B cell (primary cell): ENCODE measurements at places on chromosomes 2 and 18. TPM values are rescaled to one million over a fixed set of nuclear protein-coding genes. Genes with fewer than 3 reads are reported as not detected.
A peak's percentile ranks its signal among the peaks of the same experiment; 100 is the strongest.

Gene PRADC1
- 2.3 and 4.2 TPM in 2 replicates for total RNA-seq

Gene UGT1A4
- not detected in 2 replicates for total RNA-seq

Gene LDLRAD4
- total RNA-seq, result 35.7 and 36.3 TPM in 2 replicates

Gene TTLL4
- 30.6 and 33.8 TPM in 2 replicates for total RNA-seq

Gene NEU2
- not detected in 2 replicates for total RNA-seq

Gene CNNM3
- total RNA-seq, result 52.1 and 54.7 TPM in 2 replicates

Gene ADD2
- 21.7 and 22.3 TPM in 2 replicates for total RNA-seq

Gene PLGLB2
- 6.1 and 6.5 TPM in 2 replicates for total RNA-seq

DNA sequence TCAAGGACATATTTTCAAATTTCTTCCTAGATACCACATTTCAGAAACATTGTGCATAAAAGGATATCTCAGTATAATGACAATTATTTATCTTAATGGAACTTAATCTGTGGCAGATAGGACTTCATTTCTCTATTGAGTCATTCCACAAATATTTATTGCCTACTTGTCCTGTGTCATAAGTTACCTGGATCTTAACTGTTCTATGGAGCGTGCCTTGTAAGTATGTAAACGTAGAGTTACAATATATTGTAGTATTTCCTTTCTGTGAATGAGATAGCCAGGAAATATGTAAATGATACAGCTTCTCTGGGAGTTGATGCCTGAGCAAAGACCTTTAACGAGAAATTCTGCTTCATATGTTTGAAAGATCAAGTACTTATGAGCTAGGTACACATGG, 2.5 kb downstream of the AGFG1 start:
- H3K4me1 ChIP-seq, result peaks cover 19% of the 10 kb centered on the region
- H3K27me3 ChIP-seq, result no peaks in the 10 kb centered on the region
- no peak for DNase-seq
- no peak overlapping the region for H3K4me3 ChIP-seq
- H3K27ac ChIP-seq, result peak overlapping the region; percentile 42

DNA sequence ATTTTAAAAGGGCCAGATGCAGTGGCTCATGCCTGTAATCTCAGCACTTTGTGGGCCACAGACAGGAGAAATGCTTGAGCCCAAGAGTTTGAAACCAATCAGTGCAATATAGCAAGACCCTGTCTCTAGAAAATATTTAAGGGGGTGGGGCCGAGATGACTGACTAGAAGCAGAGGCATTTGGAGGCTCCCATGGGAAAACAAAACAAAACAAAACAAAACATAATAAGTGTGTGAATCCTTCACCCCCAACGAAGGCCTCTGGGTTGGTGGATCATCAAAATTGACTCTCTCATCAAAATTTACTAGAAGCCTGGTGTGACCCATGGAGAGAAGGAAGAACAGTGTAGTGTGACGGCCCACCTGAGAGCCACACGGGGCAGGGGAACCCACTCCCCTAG, 560.9 kb downstream of the LRP1B start:
- H3K4me1 ChIP-seq, result no peaks in the 10 kb centered on the region
- H3K36me3 ChIP-seq, result no peaks in the 10 kb centered on the region
- no peaks in the 10 kb centered on the region for H3K27me3 ChIP-seq
- H3K4me3 ChIP-seq, result no peak overlapping the region

DNA sequence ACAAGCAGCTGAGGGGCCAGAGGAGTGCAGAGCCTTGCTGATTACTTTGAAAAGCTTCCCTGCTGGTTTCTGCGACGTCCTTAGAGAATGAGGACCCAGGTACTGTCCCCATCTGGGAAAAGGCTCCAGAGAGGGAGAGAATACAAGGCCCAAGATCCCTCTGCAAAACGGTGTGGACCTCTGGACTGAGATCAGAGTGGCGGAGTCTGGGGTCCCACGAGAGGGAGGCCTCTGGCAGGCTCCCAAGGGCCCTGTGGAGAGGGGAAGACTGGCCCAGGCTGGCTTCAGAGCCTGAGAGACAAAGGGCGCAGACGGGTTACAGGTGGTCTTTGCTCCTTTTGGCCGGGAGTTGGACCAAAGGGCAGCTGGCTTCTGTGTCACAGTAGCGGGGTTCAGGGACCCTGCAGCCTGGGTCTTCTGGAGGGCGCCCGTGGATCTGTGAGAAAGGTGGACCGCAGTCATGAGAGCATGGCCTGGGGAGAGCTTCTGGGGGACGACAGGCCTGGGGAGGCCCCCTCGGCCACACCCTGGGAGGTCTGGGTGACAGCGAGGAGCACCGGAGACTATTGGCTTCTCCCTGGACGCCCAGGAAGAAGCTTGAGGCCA, 805 bp downstream of the SNORC start:
- H3K4me1 ChIP-seq, result peaks cover 15% of the 10 kb centered on the region
- no peak overlapping the region for H3K27ac ChIP-seq
- H3K4me3 ChIP-seq, result no peak overlapping the region
- no peaks in the 10 kb centered on the region for H3K36me3 ChIP-seq
- no peak for DNase-seq
- H3K27me3 ChIP-seq, result no peaks in the 10 kb centered on the region

- H3K36me3 ChIP-seq, result no peaks in the 10 kb centered on the region
- no peak overlapping the region for H3K4me3 ChIP-seq
- H3K27ac ChIP-seq, result no peak overlapping the region
- no peaks in the 10 kb centered on the region for H3K27me3 ChIP-seq
Observed at GRCh38 chr18:60649107-60649506, 276.5 kb upstream of the MC4R start.

DNA sequence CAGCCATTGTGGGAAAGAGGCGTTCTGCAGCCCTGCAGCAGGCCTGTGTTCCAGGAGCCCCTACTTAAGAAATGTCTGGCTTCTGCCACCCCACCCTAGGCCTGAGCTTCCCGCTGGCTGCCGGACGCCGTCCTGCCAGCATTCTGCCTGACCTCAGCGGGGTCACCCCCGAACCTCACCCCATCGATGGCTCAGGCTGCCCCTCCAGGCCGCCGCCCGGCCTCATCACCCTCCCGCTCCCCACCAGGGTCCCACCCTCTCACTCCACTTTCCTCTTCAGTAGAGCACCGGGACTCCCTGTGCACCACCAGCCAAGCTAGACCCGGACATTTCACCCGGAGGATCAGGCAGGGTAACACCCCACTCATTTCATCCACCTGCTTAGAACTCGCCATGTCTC, 73.6 kb upstream of the SALL3 start:
- no peak for DNase-seq
- H3K36me3 ChIP-seq, result no peaks in the 10 kb centered on the region
- no peak overlapping the region for H3K27ac ChIP-seq
- no peak overlapping the region for H3K4me3 ChIP-seq
- no peaks in the 10 kb centered on the region for H3K27me3 ChIP-seq

DNA sequence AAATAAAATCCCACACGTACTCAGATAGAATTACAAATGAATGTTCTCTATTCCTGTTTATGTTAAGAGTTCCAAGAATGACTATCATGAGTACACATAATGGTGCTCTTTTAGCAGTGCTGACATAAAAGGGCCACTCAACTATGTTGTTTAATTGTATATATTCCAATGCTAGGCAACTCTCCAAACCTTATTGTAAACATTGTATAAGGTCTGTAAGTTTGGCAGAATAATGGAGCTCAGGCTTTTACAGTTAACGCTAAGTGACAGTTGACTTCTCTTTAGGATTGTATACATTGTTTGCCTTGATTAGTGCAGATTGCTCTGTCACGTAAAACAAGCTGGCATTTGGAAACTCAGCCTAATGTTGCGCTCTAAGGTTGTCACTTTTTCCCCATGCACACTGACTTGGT, 20.8 kb downstream of the RBMS1 start:
- H3K4me1 ChIP-seq, result no peaks in the 10 kb centered on the region
- H3K4me3 ChIP-seq, result no peak overlapping the region
- no peaks in the 10 kb centered on the region for H3K27me3 ChIP-seq
- no peaks in the 10 kb centered on the region for H3K36me3 ChIP-seq
- no peak overlapping the region for H3K27ac ChIP-seq
- no peak for DNase-seq

DNA sequence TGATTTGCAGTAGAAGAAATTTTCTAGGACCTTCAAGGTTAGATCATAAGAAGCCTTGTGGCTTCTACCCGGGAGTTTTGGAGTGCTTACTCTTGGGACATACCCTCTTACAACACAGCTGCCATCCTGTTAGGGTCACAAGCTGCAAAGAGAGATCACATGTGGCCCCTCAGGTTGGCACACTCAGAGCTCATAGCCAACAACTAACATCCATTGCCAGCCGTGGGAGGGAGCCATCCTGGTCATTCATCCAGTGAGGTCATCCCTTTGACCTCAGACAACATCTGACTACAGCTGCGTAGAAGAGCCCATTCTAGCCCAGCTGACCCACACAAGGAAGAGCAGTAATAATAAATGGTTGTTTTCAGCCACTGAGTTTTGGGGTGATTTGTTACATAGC, 76.9 kb upstream of the NABP1 start:
- no peaks in the 10 kb centered on the region for H3K27me3 ChIP-seq
- no peaks in the 10 kb centered on the region for H3K4me1 ChIP-seq
- no peaks in the 10 kb centered on the region for H3K36me3 ChIP-seq
- no peak overlapping the region for H3K4me3 ChIP-seq
- DNase-seq, result no peak
- no peak overlapping the region for H3K27ac ChIP-seq

GRCh38 chr18:22827216-22827615, 105.9 kb upstream of the RBBP8 start:
- no peak for DNase-seq
- H3K4me1 ChIP-seq, result peaks cover 6% of the 10 kb centered on the region
- H3K4me3 ChIP-seq, result no peak overlapping the region
- no peaks in the 10 kb centered on the region for H3K27me3 ChIP-seq
- no peaks in the 10 kb centered on the region for H3K36me3 ChIP-seq

- H3K36me3 ChIP-seq, result no peaks in the 10 kb centered on the region
- H3K27me3 ChIP-seq, result no peaks in the 10 kb centered on the region
Observed at GRCh38 chr2:197871780-197872456, 67.5 kb downstream of the PLCL1 start.

- H3K27me3 ChIP-seq, result no peaks in the 10 kb centered on the region
- peaks cover under 1% of the 10 kb centered on the region for H3K4me1 ChIP-seq
- no peaks in the 10 kb centered on the region for H3K36me3 ChIP-seq
- DNase-seq, result no peak
- H3K27ac ChIP-seq, result no peak overlapping the region
- no peak overlapping the region for H3K4me3 ChIP-seq
Observed at GRCh38 chr18:8960740-8961657, 141.5 kb upstream of the NDUFV2 start.

DNA sequence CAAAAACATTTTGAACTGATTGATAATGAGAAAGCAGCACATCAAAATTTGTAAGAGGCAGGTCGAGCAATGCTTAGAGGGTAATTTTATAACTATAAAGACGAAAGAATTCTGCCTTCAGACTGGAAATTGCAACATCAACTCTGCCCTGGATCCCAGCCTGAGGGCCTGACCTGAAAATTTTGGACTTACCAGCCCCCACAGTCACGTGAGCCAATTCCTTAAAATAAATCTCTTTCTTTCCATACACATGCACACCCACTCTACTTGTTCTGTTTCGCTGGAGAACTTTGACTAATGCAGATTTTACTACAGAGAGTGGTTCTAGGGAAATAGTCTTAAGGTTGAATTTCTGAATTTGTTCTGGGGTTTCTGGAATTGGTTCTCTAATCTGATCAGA, 14.6 kb upstream of the ACOXL start:
- H3K27me3 ChIP-seq, result peaks cover 13% of the 10 kb centered on the region
- H3K4me3 ChIP-seq, result no peak overlapping the region
- no peak overlapping the region for H3K27ac ChIP-seq
- no peaks in the 10 kb centered on the region for H3K36me3 ChIP-seq
- H3K4me1 ChIP-seq, result no peaks in the 10 kb centered on the region
- DNase-seq, result no peak

- peaks cover 4% of the 10 kb centered on the region for H3K27me3 ChIP-seq
- H3K4me3 ChIP-seq, result no peak overlapping the region
- H3K27ac ChIP-seq, result no peak overlapping the region
- H3K36me3 ChIP-seq, result no peaks in the 10 kb centered on the region
Observed at GRCh38 chr2:172446474-172447063, 19.2 kb downstream of the ITGA6 start.

DNA sequence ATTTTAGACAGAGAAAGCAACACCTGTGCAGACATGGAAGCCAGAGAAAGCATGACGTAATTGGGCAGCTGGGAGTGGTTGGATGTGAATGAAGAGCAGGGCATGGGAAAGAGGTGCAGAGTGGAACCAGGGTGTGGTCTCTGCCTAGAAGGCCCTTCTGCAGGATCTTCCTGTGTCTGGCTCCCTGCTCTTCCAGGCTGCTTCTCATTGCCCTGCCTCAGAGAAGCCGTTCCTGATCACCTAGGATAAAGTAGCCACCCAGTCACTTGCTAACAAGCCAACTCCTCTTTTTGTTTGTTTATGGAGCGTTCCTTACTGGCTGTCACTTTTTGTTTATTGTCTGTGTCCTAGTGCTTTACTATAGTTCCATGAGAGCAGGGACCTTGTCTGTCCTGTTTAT, 28.5 kb downstream of the GALNT1 start:
- no peaks in the 10 kb centered on the region for H3K27me3 ChIP-seq
- no peak overlapping the region for H3K4me3 ChIP-seq
- no peak for DNase-seq
- no peak overlapping the region for H3K27ac ChIP-seq
- peaks cover 2% of the 10 kb centered on the region for H3K36me3 ChIP-seq

- peaks cover 5% of the 10 kb centered on the region for H3K27me3 ChIP-seq
- H3K36me3 ChIP-seq, result no peaks in the 10 kb centered on the region
- no peak for DNase-seq
- H3K4me3 ChIP-seq, result no peak overlapping the region
- H3K4me1 ChIP-seq, result no peaks in the 10 kb centered on the region
- no peak overlapping the region for H3K27ac ChIP-seq
Observed at GRCh38 chr2:65347913-65348312, 84.5 kb downstream of the SPRED2 start.

DNA sequence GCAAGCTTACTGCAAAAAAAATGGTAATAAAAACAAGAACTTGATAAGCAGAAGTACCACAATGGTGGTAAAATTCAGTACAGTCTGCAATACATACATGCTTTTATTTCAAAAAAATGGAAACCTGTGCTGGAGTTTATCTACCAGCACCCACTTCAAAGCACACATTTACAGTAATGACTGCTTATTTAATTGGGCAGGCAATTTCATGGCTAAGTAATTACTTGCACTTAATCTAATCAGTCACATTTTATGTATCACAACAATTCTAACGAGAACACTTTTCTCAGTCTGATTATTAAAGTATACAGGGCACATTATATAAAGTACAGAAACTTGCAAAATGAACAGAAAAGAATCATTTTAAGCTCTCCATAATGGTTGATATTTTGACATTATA, 5.2 kb downstream of the APCDD1 start:
- H3K4me3 ChIP-seq, result no peak overlapping the region
- peaks cover 27% of the 10 kb centered on the region for H3K27me3 ChIP-seq

GRCh38 chr2:218002845-218003180, at the start of gene TNS1:
Gene TNS1 (minus strand): TSS chr2:218002995. CDS start chr2:218002872, 123 bp downstream.
- no peaks in the 10 kb centered on the region for H3K36me3 ChIP-seq
- no peaks in the 10 kb centered on the region for H3K4me1 ChIP-seq
- H3K27ac ChIP-seq, result no peak within 1 kb of the TSS

DNA sequence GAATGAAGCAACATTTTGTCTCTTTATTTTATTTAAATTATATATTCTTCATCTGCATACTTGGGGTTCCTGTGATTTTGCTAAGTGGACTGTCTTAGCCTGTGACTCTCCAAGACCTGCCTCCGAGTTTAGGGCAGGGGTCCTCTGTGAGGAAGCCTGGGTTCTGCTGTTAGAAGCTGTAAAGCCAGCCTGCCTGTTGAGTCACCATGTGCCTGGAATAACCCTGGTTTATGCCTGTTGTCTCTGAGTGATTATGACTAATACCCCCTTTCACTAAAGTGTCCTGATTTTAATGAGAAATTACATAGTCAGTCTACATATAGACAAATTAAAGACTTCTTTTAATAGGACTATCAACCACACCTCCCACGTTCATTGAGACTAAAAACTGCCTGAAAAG, 369.1 kb downstream of the ZNF521 start:
- no peak overlapping the region for H3K4me3 ChIP-seq
- H3K4me1 ChIP-seq, result no peaks in the 10 kb centered on the region
- no peaks in the 10 kb centered on the region for H3K27me3 ChIP-seq
- DNase-seq, result no peak
